ENCODE measurements at places on chromosomes 16 and 17. TPM values are rescaled to one million over a fixed set of nuclear protein-coding genes. Genes with fewer than 3 reads are reported as not detected.

CTF1 gene
- 0.56 TPM for total RNA-seq

MYLK3 gene
- total RNA-seq = under 0.01 TPM

SLC16A11 gene
- total RNA-seq = not detected

TANC2 gene
- 41.4 TPM for total RNA-seq

TAF1C gene
- 7.3 TPM for total RNA-seq

SLC52A1 gene
- not detected for total RNA-seq

KLHL10 gene
- total RNA-seq = 0.18 TPM

TMEM114 gene
- not detected for total RNA-seq

MRPL58 gene
- total RNA-seq = 53.9 TPM

PIRT gene
- total RNA-seq = not detected

KRT24 gene
- not detected for total RNA-seq

RAMP2 gene
- total RNA-seq = 0.28 TPM

RNF222 gene
- total RNA-seq = not detected
